H7 (cell line): ENCODE measurements at places on chromosomes 1 and 21. TPM values are rescaled to one million over a fixed set of nuclear protein-coding genes. Genes with fewer than 3 reads are reported as not detected.

The AADACL3 gene
- 0.22 and 0.28 TPM in 2 replicates for total RNA-seq

DNA sequence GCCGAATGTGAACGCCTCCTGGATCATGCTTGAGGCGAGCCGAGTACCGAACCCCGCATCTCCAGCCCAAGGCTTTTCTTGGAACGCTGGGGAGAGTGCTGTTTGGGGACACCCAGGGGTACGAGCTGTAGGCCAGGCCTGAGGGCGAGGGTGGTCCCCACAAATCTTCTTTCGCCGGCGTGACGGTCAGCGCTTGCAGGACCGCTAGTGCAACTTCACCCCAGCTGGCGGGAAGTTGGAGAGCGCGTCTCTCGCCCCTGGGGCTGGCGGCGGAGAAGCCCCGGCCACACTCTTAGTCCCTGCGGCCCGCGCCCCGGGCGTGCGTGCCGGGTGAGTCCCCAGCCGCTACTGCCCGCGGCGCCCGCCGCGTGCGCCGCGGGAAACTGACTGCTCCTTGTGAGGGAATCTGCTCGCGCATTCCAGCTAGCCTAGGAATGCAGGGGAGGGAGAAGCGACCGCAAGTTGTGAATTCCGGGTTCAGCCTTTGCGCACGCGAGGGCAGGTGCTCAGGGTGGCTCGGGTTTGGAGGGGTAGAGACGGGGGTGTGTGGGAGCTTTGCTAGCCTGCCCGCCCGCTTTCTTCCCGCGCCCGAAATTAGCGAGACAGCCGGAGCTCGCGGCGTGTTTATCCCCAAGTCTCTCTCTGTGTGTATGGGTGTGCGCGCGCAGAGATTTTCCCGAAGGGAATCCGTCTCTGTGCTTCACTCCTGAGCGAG, 884 bp downstream of the LHX4 start:
- DNase-seq: peak; percentile 90

GRCh38 chr1:226681652-226682493, 57.2 kb downstream of the ITPKB start:
- DNase-seq: no peak

DNA sequence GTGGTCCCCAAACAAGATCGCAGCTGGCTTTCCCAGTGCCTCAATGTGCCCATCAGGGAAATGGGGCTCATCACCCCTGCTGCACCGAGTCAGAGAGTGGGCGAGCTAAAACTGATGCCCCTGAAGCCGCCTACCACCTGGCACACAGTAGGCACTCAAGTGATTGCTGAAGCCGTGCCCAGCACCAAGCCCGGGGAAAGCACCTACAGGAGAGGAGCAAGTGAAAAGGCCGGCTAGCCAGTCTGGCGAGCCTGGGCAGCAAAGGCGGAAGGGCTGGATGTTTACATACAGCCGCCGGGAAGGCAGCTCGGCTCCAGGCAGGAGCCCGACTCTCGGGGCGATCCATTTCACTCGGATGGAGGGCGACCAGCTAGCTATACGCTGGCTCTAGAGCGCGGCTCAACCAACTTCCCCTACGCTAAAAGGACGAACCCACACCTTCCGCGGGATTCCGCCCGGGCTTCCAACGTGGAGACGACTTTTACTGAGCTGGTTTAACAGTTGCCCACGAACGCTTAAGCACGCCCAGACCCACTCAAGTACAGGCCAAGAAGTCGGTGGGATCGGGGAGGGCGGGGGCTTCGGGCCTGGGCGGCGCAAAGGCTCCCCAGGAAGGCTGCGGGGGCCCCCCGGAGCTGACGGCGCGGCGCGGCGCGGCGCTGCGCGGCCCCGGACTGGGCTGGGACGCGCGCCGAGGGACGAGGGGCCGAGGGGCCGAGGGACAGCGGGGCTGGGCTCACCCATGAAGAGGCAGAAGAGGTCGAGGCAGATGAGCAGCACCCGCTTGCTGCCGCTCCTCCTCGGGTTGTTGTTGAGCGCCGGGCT, 1.0 kb downstream of the PLPP3 start:
- peak; percentile 64 for DNase-seq

The MRTO4 gene
- 77.4 and 82.4 TPM in 2 replicates for total RNA-seq

The FAM229A gene
- total RNA-seq: 4.0 and 8.2 TPM in 2 replicates

The DAB1 gene
- 14.3 and 16.4 TPM in 2 replicates for total RNA-seq

DNA sequence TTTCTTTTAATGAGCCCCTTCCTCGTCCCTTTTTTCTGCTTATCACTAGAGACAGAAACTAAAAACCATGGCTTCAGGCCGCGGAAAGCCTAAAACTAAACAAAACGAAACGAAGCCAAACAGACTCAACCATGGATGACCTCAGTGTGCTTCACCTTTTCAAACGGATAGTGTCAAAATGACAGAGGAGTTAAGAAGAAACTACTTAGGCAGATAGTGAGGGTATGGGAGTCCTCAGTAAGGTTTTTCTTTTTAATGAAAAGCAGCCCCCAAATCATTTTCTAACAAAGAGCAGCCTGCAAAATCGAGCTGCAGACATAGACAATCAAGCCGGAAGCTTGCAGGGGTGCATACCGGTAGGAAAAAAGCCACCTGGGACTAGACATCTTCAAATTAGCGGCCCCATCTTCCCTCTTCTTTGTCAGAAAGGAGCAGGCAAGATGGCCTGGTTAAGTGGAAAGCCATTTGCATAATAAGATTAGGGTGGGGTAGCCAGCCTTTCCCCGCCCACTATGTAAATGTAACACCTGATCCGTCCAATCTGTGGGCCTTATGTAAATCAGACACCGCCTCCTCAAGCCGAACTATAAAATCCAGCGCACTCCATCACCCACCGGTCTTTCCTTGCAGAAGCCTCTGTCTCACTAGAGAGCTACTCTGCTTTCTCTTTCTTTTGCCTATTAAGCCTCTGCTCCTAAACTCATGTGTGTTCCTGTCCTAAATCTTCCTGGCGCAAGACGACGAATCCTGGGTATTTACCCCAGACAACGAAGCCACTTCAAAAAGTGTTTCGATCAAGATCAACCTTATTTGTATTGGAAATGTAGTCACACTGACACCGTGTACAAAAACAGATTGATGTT, 6.2 kb upstream of the ERO1B start:
- DNase-seq: peak; percentile 69

- DNase-seq: no peak
Measured at GRCh38 chr1:230255116-230255515, 171.0 kb downstream of the PGBD5 start.

The SPAG17 gene
- total RNA-seq: 0.67 and 1.8 TPM in 2 replicates

GRCh38 chr1:95503278-95504030, 269.4 kb downstream of the RWDD3 start:
- DNase-seq: no peak
